ENCODE measurements at places on chromosomes 5 and 9.
A peak's percentile ranks its signal among the peaks of the same experiment; 100 is the strongest.

DNA sequence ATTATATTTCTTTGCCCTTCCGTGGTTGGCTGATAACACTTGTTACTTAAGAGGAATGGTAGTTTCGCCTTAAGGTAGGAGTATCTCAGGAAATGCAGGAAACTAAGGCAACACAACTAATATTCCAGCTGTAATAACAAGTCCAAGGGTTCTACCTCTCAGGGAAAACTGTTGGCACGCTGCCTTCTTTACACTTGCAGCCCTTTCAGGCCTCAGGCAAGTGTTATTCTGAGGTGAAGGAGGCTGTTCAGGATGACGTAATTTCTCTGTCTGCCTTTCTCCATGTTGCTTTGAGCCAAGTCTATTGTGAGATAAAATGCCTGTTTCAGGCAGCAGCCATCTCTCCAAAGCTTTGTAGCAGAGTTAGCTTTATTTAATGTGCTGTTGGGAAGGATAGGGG lies 38.0 kb downstream of the VCAN start:
- no peak overlapping the region for H3K27ac ChIP-seq
- peak; percentile 58 for ATAC-seq
- H3K36me3 ChIP-seq = no peaks in the 10 kb centered on the region
- H3K4me1 ChIP-seq = no peaks in the 10 kb centered on the region

GRCh38 chr5:418162-419121 lies 24.5 kb upstream of the EXOC3 start:
- no peaks in the 10 kb centered on the region for H3K4me1 ChIP-seq
- H3K4me3 ChIP-seq = no peak overlapping the region
- H3K27me3 ChIP-seq = no peaks in the 10 kb centered on the region
- ATAC-seq = no peak

DNA sequence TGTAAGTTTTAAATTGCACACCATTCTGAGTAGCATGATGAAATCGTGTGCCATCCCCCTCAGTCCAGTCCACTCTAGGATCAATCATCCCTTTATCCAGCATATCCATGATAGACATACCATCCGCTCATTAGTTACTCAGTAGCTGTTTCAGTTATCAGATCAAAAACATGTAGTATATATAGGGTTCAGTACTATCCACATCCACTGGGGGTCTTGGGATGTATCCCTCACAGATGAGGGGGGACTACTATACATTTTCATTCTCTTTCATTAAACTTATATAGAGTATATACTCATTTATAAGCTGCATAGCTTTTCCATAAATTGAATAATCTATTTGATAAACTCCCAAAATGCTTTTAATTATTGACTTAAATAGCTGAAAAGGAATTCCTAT lies 67.6 kb downstream of the MEIKIN start:
- no peaks in the 10 kb centered on the region for H3K27me3 ChIP-seq
- H3K36me3 ChIP-seq = no peaks in the 10 kb centered on the region
- H3K4me1 ChIP-seq = no peaks in the 10 kb centered on the region
- no peak overlapping the region for H3K4me3 ChIP-seq
- no peak for ATAC-seq

DNA sequence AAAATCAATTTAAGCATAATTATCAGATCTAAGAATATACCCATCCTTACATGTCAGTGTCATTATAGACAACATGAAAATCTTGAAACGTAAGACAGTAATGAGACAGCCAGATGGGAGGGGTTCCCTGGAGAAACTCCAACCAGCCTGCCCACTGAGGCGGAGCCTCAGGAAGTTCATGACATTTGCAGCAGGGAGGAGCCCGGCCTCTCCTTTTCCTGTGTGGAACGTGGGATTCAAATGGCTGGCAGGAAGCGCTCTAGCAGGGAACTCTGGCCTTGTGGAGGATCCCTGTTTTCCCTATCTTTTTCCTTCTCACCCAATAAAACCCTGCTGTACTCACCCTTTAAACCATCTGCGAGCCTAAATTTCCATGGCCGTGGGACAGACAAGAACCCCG lies 176.6 kb upstream of the KCNN2 start:
- H3K4me3 ChIP-seq = no peak overlapping the region
- H3K27ac ChIP-seq = no peak overlapping the region
- H3K36me3 ChIP-seq = no peaks in the 10 kb centered on the region
- ATAC-seq = no peak

DNA sequence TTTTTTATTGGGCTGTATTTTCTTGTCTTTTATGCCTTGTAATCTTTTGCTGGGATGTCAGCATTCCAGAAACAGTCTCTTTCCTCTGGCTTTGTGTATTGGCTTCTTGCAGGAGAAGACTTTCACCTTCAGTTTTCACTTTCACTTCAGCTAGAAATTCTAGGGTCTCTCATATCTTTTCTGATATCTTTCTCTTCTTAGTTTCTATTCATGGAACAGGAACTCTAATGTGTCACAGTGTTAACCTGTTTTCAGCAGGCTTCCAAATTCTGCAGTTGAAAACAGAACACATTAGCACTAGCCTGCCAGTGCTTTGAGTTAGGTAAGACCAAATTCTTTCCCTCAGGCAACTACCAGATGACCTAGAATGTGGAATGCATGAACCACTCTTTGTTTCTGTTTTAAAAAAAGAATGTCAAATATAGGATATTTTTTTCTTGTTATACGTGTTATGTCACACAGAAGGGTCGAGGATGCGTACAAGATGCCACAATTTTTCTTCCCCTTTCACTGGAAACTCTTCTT lies 164.7 kb downstream of the TUSC1 start:
- no peak overlapping the region for H3K4me3 ChIP-seq
- no peaks in the 10 kb centered on the region for H3K36me3 ChIP-seq
- no peaks in the 10 kb centered on the region for H3K27me3 ChIP-seq

All from gastroesophageal sphincter (tissue), 4 donors.